LNCaP clone FGC (cell line): ENCODE measurements at places on chromosomes 1 and 21.
A peak's percentile ranks its signal among the peaks of the same experiment; 100 is the strongest.

DNA sequence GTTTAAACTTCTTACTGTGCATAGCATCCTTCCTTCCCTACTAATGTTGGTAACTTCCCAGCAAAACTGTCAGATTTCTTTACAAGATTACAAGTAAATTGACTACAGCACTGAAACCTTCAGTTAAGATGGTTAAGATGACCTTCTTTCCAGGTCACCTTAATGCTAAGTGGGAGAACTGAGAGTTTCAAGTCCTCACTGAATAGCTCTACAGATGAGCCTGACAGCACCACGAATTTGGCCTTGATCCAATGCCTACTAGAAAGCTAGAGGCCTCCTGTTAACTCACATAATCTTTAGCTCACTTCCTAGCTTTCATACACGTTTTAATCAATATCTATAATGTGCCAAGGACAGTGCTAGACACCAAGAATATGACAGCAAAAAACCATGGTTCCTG, 276.0 kb upstream of the PLD5 start:
- DNase-seq = no peak

GRCh38 chr1:220885971-220886370, 6.7 kb downstream of the HLX start:
- DNase-seq = no peak

- no peak for DNase-seq
Observed at GRCh38 chr1:24276791-24277190, 42.4 kb upstream of the GRHL3 start.

GRCh38 chr21:37249112-37249904, 17.8 kb downstream of the VPS26C start:
- DNase-seq = no peak

DNA sequence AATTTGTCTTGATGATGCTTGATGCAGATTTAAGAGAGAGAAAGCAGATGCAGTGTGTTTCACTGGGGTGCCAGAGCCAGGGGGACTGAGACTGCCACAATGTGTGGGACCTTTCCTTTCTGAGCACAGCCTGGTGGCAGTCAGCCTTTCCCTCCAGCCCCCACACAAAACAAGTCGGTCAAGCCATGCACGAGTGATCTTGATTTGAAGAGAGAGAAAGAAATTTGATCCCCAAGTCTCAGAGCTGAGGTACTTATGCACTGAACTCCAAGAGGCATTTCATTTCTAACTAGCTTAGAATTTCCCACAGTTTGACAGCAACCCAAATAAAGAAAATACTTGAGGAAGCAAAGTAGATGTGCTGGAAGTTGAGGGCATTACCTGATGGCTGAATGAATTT, 193.8 kb downstream of the ST6GALNAC3 start:
- DNase-seq = no peak

DNA sequence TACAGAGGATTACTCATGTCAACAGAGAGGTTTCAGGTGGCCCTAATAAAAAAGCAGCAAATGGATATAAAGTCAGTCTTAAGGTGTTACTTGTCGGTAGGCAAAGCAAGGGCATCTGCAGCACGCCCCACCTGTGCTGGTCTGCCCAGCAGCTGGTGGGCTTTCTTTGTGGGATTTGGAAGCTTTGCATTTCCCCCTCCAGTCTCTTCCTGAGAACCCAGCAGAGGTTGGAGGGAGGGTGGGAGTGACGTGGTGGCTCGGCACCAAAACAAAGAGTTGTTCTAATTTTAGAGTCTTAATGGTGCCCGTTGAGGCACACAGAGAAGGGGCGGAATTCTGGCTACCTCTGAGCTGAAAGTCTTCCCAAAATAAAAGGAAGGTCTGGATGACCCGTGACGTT, 4.8 kb upstream of the PCBP3 start:
- no peak for DNase-seq

- DNase-seq = no peak
Observed at GRCh38 chr1:233598891-233599541, 14.9 kb upstream of the KCNK1 start.

- no peak for DNase-seq
Observed at GRCh38 chr1:171873664-171874063, 32.4 kb downstream of the DNM3 start.

- no peak for DNase-seq
Observed at GRCh38 chr1:5427026-5427613, 565.1 kb downstream of the NPHP4 start.

DNA sequence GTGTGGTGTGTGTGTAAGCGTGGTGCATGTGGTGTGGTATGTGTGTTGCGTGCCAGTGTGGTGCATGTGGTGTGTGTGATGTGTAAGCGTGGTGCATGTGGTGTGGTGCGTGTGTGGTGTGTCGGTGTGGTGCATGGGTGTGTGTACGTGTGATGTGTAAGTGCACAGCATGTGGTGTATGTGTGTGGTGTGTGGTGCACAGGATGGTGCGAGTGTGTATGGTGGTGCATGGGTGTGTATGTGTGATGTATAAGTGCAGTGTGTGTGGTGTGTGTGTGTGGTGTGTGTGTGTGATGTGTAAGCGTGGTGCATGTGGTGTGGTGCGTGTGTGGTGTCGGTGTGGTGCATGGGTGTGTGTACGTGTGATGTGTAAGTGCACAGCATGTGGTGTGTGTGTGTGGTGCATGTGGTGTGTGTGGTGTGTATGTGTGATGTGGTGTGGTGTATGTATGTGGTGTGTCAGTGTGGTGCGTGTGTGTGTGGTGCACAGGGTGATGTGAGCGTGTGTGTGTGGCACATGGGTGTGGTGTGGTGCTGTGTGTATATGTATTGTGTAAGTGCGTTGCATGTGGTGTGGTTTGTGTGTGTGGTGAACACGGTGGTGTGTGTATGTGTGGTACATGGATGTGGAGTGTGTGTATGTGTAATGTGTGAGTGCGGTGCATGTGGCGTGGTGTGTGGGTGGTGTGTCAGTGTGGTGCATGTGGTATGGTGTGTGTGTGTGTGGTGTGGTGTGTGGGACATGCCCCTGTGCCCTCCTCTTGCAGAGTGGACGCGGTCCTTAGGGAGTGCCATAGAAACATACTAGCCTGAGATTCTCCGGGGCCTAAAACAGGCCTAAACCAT, 1.1 kb upstream of the C2CD2 start:
- no peak for DNase-seq

DNA sequence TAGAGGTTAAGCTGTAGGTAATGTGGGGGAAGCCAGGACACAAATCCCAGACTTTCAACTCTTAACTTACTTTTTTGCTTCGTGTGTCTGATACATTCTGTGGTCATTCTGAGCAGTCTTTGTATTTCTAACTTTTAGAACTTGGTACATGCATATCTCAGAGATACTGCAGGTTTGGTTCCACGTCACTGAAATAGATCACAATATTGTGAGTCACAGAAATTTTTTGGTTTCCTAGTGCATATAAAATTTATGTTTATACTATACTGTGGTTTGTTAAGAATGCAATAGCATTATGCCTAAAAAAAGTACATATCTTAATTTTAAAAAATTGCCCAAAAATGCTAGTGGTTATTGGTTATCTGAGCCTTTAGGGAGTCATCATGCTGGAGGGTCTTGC, 3.2 kb downstream of the URB2 start:
- DNase-seq = no peak

GRCh38 chr1:2045468-2046173, 4.6 kb upstream of the PRKCZ start:
- DNase-seq = no peak

DNA sequence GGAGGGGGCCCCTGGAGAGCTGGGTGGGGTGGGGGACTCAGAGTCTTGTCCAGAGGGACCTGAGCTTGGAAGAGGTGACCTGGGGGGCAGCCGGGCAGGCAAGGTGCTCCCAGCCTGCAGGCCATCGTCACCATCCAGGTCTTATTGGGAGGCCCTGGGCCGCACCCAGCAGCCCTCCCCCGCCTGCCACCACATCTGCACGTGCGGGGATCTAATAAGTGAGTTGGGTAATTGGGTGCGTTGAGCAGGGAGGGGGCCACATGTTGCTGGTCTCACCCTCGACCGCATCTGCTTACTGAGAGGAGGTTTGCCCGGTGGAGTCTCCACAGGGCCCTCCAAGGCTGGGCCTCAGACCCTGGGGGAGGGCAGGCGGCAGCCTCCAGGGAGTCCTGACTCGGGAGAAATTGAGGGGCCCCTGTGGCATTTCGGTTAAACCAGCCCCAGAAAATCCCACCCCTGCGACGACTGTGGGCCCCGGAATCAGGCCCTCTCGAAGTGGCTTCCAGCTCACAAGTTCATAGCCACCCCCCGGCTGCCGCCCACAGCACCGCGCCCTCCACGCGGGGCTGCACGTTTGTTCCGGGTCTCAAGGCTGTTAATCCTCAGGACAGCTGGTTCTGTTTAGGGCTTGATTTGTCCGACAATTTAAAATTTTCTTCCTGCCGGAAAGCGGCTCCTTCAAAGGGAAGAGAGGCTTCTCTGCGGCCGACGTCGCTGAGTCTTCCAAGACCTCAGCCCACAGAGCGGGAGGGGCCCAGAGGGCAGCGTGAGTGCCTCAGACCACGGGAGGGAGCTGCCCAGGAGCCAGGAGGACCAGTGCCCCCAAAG, 14.7 kb upstream of the COL6A2 start:
- no peak for DNase-seq

DNA sequence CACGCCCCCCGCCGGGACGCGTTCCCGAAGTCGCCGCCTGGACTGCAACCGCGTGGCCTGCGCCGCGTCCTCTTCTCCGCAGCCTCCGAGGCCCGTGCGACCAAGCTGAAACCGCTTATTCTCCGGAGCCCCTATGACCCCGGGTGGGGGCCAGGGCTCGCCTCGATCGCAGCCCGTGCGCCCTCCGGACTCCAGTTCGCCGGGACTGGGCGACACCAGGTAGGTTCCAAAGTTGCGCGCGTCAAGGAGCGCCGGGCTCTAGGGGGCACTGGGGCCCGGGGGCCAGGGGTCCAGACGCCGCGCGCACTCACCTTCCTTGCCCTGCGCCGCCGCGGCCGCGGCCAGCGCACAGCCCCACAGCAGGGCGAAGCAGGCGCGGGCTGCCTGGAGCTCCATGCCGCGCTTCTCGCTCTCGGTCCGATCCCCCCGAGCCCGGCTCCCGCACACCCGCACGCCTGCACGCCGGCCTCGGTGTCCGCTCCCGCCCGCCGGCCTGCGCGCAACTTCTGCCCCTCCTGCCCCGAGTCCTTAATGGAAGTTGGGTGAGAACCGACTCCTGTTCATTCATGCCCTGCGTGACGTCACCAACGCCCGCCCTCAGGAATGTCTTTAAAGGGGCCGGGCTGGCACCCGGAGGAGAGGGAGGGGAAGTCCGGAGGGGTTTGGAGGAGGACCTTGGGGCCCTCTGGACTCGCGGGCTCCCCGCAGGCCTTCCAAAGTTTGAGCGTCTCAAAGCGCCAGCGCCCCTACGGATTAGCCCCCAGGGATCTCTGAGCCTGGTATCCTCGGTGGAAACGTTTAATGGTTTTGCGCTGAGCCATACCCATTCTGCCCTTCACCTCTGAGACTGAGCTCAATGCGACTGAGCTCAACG, at the start of gene EPHA2:
Gene EPHA2, minus strand, starts transcription at position 533 of the 874 bp plus-strand sequence. Its CDS starts 137 bp downstream, at position 396.
- no peak for DNase-seq

- DNase-seq = no peak
Observed at GRCh38 chr1:240244968-240245628, 153.4 kb downstream of the FMN2 start.

DNA sequence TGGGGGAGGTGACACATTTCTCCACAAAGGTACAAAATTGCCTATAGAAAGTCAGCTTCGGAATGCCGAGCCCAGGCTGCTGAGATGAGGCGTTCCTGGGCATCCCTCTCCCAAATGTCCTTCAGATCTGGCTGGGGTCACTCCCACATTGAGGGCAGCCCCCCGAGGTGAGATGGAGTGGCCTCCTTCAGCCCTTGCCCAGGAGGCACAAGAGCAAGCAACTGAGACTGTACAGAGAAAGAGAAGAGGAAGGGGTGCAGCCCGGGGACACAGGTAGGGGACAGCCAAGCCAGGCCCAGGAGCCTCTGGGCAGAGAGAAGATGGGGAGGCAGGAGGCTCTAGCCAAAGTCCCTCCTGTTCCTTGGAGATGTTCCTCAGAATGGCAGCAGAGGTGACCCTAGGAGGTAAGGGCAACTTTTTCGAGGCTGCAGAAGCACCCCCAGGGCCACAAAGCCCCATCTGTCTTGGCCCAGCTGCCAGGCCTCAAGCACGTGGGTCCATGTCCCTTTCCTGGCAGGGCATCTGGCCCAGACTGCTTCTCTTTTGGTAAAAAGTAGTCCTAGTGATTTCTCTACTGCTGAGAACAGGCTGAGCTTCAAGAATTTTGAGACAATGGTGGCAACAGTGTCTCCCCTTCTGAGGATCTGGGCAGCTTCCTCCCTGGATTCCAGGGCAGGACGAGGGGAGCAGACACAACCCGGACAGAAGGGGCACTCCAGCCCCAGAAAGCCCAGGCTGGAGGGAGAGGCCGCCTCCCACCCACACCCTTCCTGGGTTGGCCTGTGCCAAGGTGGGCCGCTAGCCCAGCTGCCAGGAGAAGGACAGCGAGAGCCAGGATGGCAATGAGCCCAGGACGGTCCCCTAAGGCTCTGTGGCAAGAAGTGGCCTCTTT, 68.0 kb downstream of the LRRN2 start:
- no peak for DNase-seq

GRCh38 chr1:23367451-23367790, 2.2 kb downstream of the ZNF436 start:
- DNase-seq = no peak

DNA sequence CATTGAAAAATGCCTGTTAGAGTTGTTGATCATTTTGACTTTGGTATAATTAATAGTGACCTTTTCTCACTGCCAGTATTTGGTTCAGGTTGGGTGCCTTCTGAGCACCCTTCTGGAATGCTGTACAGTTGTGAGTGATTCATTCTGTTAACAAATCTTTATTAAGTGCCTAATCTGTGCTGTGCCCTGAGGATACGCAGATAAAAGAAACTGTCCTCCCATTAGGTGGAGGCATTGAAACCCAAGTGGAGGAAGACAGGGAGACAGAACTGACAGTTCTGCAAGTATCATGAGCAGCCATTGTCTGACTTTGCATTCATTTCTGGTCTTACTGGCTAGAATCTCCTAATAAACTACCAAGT, 76.1 kb upstream of the ZNF326 start:
- DNase-seq = no peak

DNA sequence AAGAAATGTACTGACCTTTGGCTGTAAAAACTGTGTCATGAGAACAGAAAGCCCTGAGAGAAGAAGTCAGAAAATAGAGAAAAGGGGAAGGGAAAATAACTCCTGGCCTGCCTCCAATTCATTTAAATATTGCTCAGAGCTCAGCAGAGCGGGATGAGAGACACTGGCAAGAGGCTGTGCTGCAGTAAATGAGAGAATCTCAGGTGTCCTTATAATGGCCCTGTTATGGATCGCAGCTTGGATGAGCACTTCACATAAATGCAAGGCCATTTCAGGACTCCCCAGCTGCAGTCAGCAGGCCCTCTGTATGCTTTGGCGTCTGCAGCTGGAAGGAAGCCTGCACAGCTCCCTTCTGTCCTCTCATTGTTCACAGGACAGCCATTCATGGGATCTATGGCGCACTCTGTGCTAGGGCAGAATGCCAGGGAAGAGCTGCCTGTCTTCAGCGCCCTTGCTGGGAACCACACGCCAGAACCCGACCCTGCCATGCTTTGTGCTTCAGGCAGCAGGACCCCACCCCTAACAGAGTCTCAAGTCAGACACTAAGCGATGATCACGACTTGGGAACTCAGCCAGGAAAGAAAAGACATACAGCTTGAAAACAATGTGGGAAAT, 20.7 kb upstream of the ABCB10 start:
- peak; percentile 81 for DNase-seq
